ENCODE measurements at places on chromosomes 16 and 17.

GRCh38 chr17:56912105-56912999, 1.5 kb downstream of the TRIM25 start:
- DNase-seq: no peak

GRCh38 chr17:72705905-72706395, 386.5 kb downstream of the SLC39A11 start:
- DNase-seq: no peak

GRCh38 chr16:76963614-76964315, 227.2 kb upstream of the MON1B start:
- DNase-seq: no peak

- no peak for DNase-seq
Observed at GRCh38 chr17:39139161-39139511, 12.3 kb downstream of the PLXDC1 start.

DNA sequence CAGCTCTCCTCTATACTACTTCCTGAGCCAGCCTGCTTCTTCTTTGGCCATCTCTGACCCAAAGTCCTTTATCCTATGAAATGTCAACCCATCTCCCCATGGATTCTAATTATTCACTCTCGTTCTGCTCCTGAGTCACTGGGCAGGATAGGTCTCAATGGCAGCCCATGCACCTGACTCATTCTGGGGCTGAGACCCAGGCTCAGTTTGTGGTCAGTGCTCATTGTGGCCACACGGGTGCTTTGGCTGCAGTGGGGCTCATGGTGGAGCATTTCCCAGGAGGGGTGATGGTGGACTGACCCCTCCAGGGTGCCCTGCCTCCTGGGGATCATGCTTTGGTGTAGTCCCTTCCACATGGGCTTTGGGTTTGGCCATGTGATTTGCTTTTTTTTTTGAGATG, 154.8 kb upstream of the WSCD1 start:
- no peak for DNase-seq

- DNase-seq: no peak
Observed at GRCh38 chr16:86252596-86252995, 257.7 kb upstream of the FOXF1 start.

- DNase-seq: no peak
Observed at GRCh38 chr16:287298-287811, 4.4 kb downstream of the PDIA2 start.

- DNase-seq: no peak
Observed at GRCh38 chr17:42537826-42538451, 1.9 kb downstream of the NAGLU start.
